Globus pallidus (tissue), 1 donor: ENCODE measurements at places on chromosomes 2 and 18.

GRCh38 chr2:69628325-69629021, 15.1 kb downstream of the AAK1 start:
- DNase-seq: no peak

GRCh38 chr2:112893752-112894151, 17.2 kb upstream of the IL37 start:
- DNase-seq: no peak

GRCh38 chr18:57889841-57890240, 86.7 kb upstream of the ATP8B1 start:
- DNase-seq: no peak

GRCh38 chr2:58916063-58916462, 674.9 kb upstream of the FANCL start:
- no peak for DNase-seq
